ENCODE measurements at places on chromosomes 1 and 21.
A peak's percentile ranks its signal among the peaks of the same experiment; 100 is the strongest.

DNA sequence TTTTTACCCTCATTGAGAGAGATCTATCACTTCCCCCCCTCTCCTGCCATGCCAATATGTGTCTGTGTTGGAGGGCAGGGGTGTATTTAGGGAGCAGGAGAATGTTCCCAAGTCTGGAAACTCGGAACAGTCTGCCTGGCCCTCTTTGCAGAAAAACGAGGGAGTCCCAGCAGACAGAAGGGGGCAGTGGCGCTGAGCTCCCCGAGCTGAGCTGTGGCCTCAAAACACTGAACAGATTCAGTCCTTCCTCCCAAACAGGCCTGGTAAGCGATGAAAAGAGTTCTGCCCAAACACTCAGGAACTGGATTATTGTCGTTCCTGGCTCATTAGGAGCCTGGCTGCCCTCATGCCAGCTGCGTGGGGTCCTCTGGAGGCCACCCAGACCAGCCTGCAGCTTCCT is 981 bp downstream of the CLDN14 start:
- peak; percentile 37 for DNase-seq

GRCh38 chr1:55065648-55066047 is 26.3 kb downstream of the PCSK9 start:
- peak; percentile 72 for DNase-seq

DNA sequence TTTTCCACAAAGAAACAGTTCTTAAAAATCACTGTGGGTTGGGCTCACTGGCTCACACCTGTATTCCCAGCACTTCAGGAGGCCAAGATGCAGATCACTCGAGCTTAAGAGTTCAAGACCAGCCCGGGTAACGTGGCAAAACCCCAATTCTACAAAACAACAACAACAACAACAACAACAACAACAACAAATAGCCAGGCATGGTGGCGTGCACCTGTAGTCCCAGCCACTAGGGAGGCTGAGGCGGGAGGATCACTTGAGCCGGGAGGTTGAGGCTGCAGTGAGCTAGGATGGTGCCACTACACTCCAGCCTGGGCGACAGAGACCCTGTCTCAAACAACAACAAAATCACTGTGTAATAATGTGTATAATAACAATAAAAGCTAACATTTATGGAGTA is 40.8 kb downstream of the CDCP2 start:
- no peak for DNase-seq

- no peak for DNase-seq
Measured at GRCh38 chr1:10117865-10118264, 85.1 kb downstream of the UBE4B start.

DNA sequence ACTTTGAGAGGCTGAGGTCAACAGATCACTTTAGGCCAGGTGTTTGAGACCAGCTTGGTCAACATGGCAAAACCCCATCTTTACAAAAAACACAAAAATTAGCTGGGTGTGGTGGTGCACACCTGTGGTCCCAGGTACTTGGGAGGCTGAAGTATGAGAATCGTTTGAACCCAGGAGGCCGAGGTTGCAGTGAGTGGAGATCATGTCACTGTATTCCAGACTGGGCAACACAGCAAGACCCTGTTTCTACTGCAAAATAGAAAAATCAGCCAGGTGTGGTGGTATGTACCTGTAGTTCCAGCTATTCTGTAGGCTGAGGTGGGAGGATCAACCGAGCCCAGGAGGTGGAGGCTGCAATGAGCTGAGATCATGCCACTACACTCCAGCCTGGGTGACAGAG is 4.2 kb upstream of the INTS3 start:
- DNase-seq, result no peak

Measured in NCI-H524 (cell line).